ENCODE measurements at places on chromosomes 16 and 17.

- no peak for DNase-seq
Observed at GRCh38 chr17:1190751-1191331, 11.1 kb upstream of the ABR start.

DNA sequence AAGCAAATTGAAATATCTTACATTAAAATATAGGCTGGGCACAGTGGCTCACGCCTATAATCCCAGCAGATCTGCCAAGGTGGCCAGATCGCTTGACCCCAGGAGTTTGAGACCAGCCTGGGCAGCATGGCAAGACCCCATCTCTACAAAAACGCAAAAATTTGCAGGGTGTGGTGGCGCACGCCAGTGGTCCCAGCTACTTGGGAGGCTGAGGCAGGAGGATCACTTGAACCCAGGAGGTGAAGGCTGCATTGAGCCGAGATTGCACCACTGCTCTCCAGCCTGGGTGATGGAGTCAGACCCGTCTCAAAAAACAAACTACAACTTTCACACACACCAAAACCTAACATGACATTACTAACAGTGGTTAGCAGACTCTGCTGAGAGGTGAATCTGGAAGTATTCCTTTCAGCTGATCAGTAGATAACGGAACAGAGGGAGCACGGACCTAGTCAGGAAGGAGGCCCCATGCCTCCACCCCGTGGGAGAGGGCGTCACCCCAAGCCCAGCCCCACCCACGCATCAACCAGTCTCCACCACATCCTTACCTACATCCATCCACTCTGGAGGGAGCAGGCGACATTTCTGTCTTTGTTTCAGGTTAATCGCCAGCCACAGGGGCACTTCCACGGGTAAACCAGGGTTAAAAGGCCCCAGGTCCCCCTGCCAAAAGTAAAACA is 1.7 kb downstream of the GINS2 start:
- DNase-seq = no peak

DNA sequence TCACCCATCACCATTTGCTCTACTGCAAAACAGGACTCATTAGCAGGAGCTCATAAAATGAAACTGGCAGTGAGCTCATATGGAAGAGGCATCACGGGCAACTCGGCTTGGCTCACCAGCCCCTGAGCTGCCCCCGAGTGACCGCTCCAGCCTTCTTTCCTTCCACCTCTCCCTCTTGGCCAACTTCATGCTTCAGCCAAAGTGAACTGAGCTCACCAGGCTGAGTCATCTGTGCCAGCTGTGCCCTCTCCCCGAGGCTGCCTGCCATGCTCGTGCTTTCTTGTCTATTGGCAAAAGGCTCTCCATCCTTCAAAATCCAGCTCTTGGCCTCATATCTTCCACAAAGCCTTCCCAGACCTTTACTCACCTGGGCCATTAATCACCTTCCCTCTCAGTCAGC is 391.4 kb downstream of the WWOX start:
- no peak for DNase-seq

GRCh38 chr17:72150632-72151460 is 30.0 kb downstream of the SOX9 start:
- no peak for DNase-seq

DNA sequence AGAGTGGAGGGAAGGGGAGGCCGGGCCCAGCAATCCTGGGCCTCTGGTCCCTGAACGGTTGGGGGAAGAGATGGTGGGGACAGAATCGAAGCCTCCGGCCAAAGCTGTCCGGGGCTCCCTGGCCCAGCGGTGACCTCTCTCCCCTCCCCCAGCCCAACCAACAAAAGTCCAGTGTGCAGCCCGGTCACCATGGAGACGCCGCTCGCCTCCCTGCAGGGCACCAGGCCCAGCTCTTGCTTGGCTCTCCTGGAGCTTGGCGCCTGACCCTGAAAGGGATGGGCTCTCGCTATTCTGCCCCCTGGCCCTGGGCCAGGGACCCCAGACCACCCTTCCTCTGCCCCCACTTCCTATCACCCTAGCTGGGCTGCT is 1.3 kb downstream of the METRN start:
- DNase-seq = peak; percentile 48

- DNase-seq = no peak
Observed at GRCh38 chr17:63309021-63309420, 137.1 kb downstream of the CYB561 start.

DNA sequence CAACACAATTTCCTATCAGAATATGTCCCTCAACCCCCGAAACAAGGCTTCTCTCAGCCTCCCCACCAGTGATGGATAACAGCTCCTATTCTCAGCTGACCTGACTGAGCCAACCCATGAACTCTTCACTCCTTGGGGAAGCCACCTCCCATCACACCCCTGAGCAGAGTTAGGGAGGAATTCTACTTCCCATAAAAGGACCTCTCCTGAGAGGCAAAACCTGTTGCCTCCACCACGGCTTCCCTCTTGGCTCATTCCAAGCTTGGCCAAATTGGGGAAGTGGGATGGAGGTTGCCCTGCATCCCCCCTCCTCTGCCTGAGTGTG is 5.7 kb upstream of the RASL10B start:
- no peak for DNase-seq

GRCh38 chr17:71703701-71704100 is 417.1 kb upstream of the SOX9 start:
- DNase-seq = no peak

DNA sequence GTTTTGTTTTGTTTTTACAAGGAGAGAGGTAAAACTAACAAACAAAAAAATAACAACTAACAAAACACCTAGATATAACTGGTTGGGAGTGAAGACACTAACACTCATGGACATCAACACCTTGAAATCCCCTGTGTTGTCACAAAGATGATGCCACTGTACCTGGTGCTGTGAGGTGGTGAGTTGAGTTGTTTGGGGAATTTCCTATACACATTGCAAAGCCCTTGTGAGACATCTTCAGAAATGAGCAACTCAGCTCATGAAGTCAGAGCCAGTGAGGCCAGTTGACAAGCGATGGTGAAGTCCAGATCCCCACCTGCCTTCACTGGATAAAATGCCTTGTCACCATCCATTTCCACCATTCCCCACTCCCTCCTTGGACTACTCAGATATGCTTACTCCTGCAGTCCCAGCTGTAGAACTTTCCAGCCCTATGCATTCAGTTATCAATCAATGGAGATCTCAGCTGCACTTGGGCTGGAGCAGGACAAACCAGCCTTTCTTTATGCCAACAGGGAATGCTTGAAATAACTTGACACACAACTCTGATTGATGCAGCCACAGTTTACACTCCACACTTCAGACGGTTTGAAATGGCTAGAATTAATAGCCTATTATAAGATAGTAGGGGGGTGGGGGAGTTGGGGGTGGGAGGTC is 22.2 kb downstream of the ANKFN1 start:
- no peak for DNase-seq

DNA sequence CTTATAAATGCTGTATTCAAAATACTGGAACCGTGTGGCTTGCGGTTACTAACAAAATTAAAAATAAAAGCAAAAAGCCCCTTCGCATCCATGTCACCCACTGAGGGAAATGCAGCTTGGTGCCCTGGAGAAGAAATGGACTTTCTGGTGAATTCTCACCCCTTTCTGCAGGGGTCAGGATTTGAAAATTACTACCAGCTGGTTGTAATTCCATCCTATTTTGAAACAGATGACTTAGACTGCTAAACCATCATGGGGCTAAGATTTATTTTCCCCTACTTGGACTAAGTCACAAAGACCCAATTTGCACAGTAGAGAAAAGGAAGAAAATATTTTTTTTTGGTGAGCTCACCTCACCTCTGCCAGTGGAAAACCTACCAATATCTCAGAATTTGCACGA is 111.4 kb upstream of the MYOCD start:
- no peak for DNase-seq

DNA sequence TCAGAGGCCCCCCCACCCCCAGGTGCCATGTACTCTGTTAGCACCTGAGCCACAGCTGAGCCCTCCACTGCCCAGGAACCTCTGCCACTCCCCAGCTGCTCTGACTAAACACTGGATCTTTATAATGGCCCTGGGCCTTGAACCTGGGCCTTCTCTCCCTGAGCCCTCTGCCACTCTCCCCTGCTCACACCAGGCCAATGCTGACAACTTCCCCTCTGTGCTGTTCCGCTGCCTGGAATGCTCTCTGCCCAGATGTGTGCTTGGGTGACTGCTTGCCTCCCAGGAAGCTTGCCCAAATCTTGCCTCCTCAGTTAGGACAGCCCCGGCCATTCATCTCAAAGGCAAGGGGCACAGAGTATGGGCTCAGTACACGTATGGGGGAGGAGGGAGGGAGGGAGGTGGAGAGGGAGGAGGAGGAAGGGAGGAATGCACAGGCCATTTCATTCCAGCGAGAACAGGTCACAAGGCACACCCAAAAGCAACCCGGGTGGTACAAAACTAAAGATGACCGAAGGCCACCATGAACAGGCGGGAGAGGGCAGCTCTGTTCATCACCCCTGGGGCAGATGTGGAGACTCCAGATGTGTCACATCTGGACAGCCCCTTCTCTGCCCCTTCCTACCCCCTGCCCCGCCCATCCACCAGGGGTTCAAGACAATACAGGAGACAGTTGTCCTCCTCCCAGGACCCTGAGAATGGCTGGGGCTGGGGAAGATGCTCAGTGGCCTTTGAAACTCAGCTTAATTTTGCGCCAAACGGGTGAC is 15.3 kb upstream of the TNFRSF13B start:
- no peak for DNase-seq

DNA sequence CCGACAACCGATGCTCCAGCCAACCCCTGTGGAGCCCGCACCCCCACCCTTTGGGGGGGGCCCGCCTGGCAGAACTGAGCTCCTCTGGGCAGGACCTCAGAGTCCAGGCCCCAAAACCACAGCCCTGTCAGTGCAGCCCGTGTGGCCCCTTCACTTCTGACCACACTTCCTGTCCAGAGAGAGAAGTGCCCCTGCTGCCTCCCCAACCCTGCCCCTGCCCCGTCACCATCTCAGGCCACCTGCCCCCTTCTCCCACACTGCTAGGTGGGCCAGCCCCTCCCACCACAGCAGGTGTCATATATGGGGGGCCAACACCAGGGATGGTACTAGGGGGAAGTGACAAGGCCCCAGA is 17.9 kb downstream of the NGFR start:
- no peak for DNase-seq

GRCh38 chr16:50316102-50316847 is 49.9 kb downstream of the ADCY7 start:
- DNase-seq = no peak

- peak; percentile 75 for DNase-seq
Observed at GRCh38 chr16:30395155-30395991, at the start of gene ZNF48. Gene ZNF48, plus strand, starts transcription at chr16:30395420. Its CDS starts 375 bp downstream, at chr16:30395795.

DNA sequence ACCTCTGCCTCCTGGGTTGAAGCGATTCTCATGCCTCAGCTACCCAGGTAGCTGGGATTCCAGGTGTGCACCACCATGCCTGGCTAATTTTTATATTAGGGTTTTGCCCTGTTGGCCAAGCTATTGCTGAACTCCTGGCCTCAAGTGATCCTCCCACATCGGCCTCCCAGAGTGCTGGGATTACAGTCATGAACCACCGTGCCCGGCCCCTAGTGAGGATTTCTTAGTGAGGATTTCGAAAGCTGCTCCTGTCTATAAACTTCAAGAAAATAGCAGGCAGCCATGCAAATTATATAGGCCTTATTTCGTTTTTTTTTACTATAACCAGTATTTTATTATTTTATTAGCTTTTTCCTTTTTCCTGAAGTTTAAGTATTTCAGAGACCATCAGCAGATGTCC is 41.6 kb downstream of the EPN2 start:
- no peak for DNase-seq

DNA sequence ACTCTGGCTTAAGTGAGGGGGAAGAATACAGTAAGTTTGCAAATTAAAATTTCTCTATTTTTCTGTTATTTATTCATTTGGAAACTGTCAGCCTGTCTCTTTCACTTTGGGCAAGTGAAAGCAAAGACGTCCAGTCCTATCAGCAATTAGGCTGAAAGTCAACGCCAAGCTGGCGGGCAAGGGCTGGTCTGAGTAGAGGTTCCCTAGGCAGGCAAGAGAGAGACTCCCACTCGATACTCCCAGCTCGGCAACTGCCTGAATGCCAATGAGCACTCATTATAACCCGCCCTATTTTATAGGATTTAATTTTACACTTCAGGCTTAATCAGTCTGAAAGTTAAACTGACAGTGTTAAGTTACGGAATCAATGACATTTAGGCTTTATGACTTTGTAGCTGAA is 14.3 kb upstream of the SLC38A8 start:
- DNase-seq = no peak

- peak; percentile 54 for DNase-seq
Observed at GRCh38 chr17:77098884-77099545, 41.8 kb upstream of the SEC14L1 start.

GRCh38 chr16:56411123-56411522 is 14.2 kb downstream of the AMFR start:
- DNase-seq = no peak

- no peak for DNase-seq
Observed at GRCh38 chr17:35241520-35241919, 1.4 kb upstream of the SLFN5 start.

- DNase-seq = no peak
Observed at GRCh38 chr16:20995711-20996110, 95.1 kb downstream of the LYRM1 start.

GRCh38 chr16:86045591-86045971 is 146.6 kb downstream of the IRF8 start:
- DNase-seq = no peak

DNA sequence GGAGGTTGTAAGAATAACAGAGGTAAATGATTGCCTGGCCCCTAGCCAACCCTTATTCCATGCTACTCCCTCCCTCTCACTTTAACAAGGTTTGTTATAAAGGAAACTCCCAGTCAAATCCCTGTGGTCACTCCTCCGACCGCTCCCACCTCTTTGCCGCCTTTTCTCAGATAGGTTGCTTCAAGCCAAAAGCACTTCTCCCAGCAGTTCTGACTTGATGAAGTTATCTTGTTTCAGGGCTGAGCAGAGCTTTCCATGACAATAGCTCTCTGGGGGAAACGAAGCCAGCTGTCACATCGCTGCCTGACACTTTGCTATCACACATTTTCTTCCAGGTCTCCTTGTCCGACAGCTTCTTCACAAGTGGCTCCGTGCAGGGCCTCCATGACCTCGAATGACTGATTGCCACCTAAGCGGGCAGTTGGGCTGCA is 278.6 kb downstream of the HAPSTR1 start:
- no peak for DNase-seq

DNA sequence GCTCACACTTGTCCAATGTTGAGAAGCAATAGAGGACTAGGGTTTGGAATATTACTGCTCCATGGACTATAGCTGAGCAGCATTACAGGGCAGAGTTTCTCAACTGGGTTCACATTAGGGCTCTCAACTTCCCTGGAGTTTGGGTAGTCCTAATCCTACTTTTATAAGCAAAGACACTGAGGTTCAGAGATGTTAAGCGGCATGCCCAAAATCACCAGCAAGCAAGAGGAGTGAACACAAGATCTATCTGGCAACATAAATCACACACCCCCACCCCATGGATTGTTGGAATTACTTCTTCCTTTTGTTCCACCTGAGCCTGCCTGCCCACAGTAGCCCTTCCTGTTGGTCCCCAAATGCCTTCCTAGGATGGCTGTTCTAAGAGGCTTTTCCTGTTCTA is 5.2 kb downstream of the TSNAXIP1 start:
- DNase-seq = no peak
